Panc1 (cell line): ENCODE measurements at places on chromosomes 4 and X. TPM values are rescaled to one million over a fixed set of nuclear protein-coding genes. Genes with fewer than 3 reads are reported as not detected.

The CT45A3 gene
- not detected for total RNA-seq

- no peaks in the 10 kb centered on the region for H3K4me1 ChIP-seq
- no peak overlapping the region for H3K27ac ChIP-seq
- no peaks in the 10 kb centered on the region for H3K36me3 ChIP-seq
- H3K4me3 ChIP-seq, result no peak overlapping the region
- no peak for DNase-seq
- no peaks in the 10 kb centered on the region for H3K27me3 ChIP-seq
These were observed 10.1 kb downstream of the TKTL1 start for GRCh38 chrX:154305541-154306205.

GRCh38 chr4:152956650-152957436 lies 20.7 kb downstream of the FHDC1 start:
- no peak for DNase-seq
- no peaks in the 10 kb centered on the region for H3K27me3 ChIP-seq
- H3K4me3 ChIP-seq, result no peak overlapping the region

GRCh38 chrX:11791090-11791489 lies 33.1 kb downstream of the MSL3 start:
- H3K27ac ChIP-seq, result no peak overlapping the region
- no peaks in the 10 kb centered on the region for H3K36me3 ChIP-seq
- H3K4me3 ChIP-seq, result no peak overlapping the region

GRCh38 chrX:22060415-22061280 lies 28.5 kb downstream of the PHEX start:
- no peaks in the 10 kb centered on the region for H3K4me1 ChIP-seq
- H3K36me3 ChIP-seq, result no peaks in the 10 kb centered on the region
- H3K27ac ChIP-seq, result no peak overlapping the region
- no peaks in the 10 kb centered on the region for H3K27me3 ChIP-seq
- no peak for DNase-seq

The THAP6 gene
- 13.9 TPM for total RNA-seq

- H3K4me3 ChIP-seq, result no peak overlapping the region
- H3K36me3 ChIP-seq, result no peaks in the 10 kb centered on the region
- H3K4me1 ChIP-seq, result no peaks in the 10 kb centered on the region
These were observed 72.8 kb upstream of the FAM9A start for GRCh38 chrX:8873956-8874355.

- H3K27me3 ChIP-seq, result no peaks in the 10 kb centered on the region
- H3K4me1 ChIP-seq, result no peaks in the 10 kb centered on the region
- no peak for DNase-seq
- H3K27ac ChIP-seq, result no peak overlapping the region
- no peaks in the 10 kb centered on the region for H3K36me3 ChIP-seq
These were observed 75.5 kb upstream of the TLR3 start for GRCh38 chr4:185993328-185993973.

DNA sequence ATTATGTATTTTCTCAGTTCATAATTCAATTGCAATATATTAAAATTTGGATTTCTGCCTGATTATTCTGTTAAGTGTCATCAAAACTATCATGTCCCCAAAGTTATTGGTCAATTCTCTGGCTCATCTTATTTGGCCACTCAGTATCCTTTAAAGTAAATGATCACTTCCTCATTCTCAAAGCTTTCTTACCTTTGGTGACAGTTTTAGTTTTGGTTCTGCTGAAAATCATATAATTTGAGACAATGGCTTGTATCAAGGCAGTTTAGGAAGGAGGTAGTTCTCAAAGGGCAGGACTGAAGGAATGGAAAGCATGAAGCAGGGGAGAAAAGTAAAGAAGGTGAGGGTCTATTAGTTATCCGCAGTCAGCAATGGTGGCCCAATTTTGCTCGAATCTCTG lies 1832.1 kb downstream of the ARAP2 start:
- no peak for DNase-seq
- no peak overlapping the region for H3K4me3 ChIP-seq
- no peaks in the 10 kb centered on the region for H3K4me1 ChIP-seq
- no peaks in the 10 kb centered on the region for H3K36me3 ChIP-seq
- H3K27me3 ChIP-seq, result no peaks in the 10 kb centered on the region

The KIF4A gene
- total RNA-seq, result 62.6 TPM

DNA sequence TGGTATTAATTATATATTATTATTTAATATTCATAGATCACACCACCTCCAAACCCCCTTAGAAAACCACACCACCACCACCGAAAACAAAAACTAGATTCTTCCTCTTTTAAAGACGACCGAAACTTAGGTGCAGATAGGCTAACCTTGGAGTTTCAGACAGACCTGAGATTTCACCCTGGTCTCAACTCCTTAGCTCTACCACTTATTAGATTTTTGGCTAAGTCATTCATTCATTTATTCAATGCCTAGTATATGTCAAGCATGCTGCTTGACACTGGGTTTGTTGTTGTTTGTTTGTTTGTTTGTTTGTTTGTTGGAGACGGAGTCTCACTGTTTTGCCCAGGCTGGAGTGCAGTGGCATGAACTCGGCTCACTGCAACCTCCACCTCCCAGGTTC lies 9.5 kb upstream of the BMP2K start:
- H3K4me3 ChIP-seq, result no peak overlapping the region
- no peak overlapping the region for H3K27ac ChIP-seq
- no peaks in the 10 kb centered on the region for H3K36me3 ChIP-seq

GRCh38 chrX:40140706-40141499 lies 43.1 kb upstream of the BCOR start:
- H3K4me3 ChIP-seq, result no peak overlapping the region
- H3K4me1 ChIP-seq, result no peaks in the 10 kb centered on the region; the same call in none of the 2 replicates
- no peak for DNase-seq
- peak overlapping the region; percentile 34; the same call in 1 of the 2 replicates for H3K27ac ChIP-seq
- no peaks in the 10 kb centered on the region for H3K27me3 ChIP-seq

DNA sequence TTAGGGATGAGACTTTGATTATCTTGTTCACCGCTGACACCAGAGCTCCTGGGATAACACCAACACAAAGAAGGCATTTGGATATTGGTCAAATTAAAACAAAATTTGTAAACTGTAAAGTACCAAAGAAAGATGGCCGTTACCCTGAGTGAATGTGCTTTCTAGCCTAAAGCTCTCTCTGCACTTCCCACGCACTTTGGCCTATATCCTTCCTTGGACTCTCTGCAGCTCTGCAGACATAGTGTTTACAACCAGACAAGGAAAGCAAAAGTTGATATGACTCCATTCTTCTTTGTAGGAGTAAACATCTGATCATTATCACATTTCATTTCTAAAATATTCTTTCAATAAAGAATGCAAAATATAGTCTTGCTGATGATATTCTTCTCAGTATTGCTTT lies 44.8 kb upstream of the PITX2 start:
- H3K4me3 ChIP-seq, result no peak overlapping the region
- H3K4me1 ChIP-seq, result no peaks in the 10 kb centered on the region
- no peak for DNase-seq
- no peaks in the 10 kb centered on the region for H3K27me3 ChIP-seq
- H3K36me3 ChIP-seq, result no peaks in the 10 kb centered on the region

The PNMA6E gene
- total RNA-seq, result not detected
